CD4-positive, alpha-beta memory T cell (primary cell): ENCODE measurements at places on chromosomes 3 and 15. TPM values are rescaled to one million over a fixed set of nuclear protein-coding genes. Genes with fewer than 3 reads are reported as not detected.

Gene AGBL1
- not detected for polyA plus RNA-seq

Gene CKMT1A
- not detected for polyA plus RNA-seq

Gene GOLGA8N
- 0.17 TPM for polyA plus RNA-seq

Gene ZPLD1
- not detected for polyA plus RNA-seq

Gene FANCI
- 3.9 TPM for polyA plus RNA-seq

Gene EPB42
- not detected for polyA plus RNA-seq

Gene GOLGA8S
- not detected for polyA plus RNA-seq

Gene TRANK1
- 43.9 TPM for polyA plus RNA-seq
